ENCODE measurements at places on chromosomes 7 and 10.

- no peak for DNase-seq
These were observed 124.1 kb downstream of the CAMK1D start for GRCh38 chr10:12473491-12473890.

DNA sequence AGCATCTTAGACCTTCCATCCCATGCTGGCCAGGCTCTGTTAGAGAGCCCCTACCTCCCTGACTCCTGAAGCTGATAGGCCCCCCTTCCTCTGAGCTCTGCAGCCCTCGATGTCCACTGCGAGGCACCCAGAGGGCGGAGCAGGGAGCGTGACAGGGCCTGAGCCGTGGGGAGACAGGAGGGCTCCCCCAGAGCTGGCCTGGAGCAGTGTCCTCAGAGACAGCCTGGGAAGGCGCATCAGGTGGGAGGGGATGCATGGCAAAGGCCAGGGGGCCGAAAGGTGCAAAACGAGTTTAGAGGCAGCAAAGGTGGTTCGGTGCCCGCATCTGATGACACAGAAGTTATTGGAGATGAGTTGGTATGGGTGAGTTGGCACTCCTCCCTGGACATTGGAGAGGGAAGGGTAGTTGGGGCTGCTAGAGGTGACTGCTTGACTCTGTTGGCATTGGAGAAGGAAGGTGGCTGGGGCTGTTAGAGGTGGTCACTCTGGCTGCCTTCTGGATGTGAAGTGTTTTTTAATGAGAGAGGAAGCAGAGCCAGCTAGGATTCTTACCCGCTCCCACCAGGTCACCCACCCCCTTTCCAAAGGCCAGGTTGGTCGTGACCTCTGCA, 53.1 kb downstream of the PRF1 start:
- DNase-seq, result no peak

DNA sequence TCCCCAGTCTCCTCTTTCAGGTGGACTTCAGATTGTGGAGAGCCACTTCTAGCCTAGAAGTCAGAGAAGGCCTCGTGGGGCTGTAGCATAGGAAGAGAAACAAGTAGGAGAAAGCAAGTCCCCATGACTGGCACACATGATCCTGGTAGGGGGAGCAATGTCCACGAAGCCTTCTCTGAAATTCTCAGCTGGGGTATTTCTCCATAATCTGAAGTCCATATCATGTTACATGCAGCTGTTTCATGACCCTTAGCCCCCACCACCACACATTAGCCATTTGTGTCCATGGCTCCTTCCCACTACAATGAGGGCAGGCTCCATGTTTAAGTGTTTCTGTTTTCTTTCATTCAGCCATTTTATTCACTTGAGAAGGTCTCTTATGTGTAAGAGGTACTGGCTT, 43.2 kb downstream of the LAMB4 start:
- DNase-seq, result no peak

GRCh38 chr10:122730238-122730637, 30.6 kb upstream of the C10orf120 start:
- DNase-seq, result no peak

DNA sequence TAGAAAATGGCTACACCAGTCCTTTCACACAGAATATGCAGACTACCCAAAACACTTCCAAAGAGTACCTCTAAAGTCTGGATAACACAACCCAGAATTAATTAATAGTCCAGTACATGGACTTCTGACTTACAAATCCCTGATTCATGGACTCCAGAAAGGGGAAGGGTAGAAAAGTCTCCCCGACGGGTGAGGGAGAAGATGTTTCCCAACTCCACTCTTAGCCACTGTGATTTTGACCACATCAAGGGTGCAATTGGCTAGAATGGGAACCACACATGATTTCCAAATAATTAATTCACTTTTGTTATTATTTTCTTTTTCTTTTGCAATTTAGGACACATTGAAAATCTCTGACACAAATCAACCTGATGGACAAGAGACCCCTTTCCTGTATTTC, 1.4 kb downstream of the TMEM130 start:
- no peak for DNase-seq

DNA sequence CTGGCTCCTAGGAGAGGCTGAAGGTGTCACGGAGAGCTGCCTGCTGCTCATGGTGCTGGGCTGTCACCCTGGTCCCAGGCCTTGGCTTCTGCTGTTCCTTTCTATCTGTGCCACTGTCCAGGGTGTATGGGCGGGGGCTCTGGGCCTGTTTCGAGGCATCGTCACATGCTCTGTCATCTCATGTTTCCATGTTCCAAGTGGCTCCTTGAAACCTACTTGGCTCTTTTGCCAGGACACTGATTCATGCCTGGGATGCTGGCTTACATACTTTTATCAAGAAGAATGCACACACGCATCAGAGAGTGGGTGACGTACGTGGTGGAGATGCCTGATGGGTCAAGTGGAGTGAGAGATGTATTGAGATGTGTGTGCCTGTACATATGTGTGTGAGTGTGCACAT, 50.9 kb downstream of the ADCY1 start:
- DNase-seq, result no peak

DNA sequence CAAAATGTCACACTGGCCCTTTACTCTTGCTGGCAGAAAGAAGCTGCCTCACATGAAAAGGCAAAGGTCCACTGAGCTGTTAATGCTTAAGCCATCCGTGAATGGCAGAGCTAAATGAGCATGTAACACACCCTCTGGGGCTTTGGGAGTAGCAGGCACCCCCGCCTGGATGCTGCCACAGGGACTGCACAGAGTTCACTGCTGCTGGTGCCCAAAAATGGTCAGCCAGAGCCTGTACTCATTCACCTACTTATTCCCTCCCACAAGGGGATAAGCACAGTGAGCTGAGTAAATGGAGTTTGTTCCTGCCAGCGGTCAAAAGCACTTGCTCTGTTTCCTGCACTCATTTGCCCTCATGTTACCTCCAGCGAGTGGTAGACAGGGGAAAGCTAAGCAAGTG, 374.0 kb upstream of the STEAP1 start:
- DNase-seq, result no peak

DNA sequence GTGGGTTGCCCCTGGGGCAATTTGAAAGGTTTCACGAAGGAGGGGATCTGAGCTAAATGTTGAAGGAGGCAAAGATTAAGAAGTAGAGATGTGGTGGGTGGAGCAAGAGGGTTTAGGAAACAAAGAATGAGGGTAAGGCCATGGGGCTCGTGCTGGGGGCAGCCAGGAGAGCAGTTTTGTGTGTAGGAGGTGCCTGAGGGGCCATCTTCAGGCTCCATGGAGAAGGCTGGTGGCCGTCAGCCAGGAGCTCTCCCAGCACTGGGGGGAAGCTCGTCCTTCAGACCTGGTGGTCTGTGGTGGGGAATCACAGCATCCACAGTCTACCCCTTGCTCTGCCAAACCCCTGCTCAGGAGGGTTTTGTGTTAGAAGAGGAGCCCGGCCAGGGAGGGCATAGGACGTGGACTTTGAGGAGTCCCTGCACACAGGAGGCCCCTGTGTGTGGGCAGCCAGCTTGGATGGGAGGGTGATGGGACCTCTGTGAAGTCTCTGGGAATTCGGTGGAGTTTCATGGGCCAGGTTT, 11.8 kb upstream of the CXCL12 start:
- no peak for DNase-seq

- no peak for DNase-seq
These were observed 13.9 kb downstream of the LMTK2 start for GRCh38 chr7:98120559-98120958.

DNA sequence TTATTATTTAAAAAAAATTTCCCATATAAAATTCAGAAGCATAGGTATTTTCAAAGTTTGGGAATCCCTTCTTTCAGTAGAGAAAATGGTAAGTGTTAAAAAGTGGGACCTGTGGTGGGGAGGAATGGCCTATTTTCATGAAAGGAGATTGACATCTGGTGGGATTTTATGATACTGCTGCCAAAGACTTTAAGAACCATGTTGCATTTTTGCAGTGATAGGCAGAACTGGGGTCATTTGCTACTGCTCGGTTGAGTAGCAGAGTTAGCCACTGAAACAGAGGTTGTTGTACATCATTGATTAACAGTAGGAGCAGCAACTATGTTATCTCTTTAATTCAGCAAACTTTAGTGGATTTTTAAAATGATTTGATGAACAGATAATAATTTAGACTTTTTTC, 4.4 kb downstream of the BICC1 start:
- DNase-seq, result no peak

DNA sequence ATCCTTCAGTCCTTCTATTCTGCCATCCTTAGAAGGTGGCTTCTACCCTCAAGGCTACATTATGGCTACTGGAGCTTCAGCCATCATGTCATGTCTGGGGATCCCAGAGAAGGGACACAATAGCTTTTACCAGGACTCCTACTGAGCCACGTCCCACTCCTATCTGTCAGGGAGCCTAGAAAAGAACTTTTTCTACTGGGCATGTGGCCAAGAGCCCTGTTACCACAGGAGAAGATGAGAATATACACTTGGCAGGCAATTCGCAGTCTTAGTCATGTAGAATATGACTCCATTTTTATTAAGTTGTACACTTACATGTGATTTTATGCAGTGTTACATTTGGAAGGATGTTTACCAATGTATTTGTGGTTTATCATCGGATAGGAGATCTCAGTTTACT, 64.6 kb upstream of the KCNMA1 start:
- no peak for DNase-seq

DNA sequence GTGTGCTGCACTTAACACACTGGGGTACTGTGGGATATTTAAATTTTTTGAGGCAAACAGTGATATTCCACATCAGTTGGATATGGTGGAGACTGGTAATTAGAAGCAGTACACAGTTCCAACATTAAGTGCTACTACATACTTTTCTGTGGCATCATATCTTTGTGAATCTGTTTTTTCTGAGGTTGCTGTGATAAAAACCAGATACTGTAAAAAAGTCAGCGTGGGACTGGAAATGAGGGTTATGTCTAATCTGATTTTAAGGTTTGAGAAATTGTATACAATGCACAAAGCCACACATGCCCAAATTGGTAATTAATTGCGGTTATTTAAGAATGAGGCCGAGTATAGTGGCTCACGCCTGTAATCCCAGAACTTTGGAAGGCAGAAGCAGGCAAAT, 41.2 kb downstream of the TBC1D12 start:
- no peak for DNase-seq

GRCh38 chr7:44348300-44348699, 22.9 kb upstream of the CAMK2B start:
- DNase-seq, result peak; percentile 55

GRCh38 chr7:114083166-114084001, 164.6 kb upstream of the PPP1R3A start:
- DNase-seq, result peak; percentile 11

DNA sequence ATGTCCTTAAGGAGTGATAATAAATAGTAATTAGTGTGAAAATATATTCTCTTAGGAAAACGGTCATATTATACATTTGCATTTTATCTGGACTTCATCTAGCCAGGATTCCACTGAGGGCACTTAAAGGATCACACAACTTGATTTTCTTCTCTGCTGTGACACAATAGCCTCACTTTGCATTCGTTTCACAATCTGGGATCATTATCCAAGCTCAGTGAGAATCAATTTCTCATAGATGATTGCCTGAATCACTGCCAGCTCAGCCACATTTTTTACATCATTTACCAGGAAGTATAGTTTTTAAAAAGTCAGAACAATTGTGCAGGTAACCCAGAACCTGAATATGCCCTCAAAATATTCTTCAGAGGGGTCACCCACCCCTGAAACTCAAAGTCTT, 68.9 kb downstream of the PTPRZ1 start:
- DNase-seq, result no peak

- no peak for DNase-seq
These were observed 156.6 kb upstream of the LYZL2 start for GRCh38 chr10:30786131-30786530.

GRCh38 chr10:78604721-78605120, 464.0 kb upstream of the ZMIZ1 start:
- DNase-seq, result no peak

- no peak for DNase-seq
These were observed at the start of gene IL2RA for GRCh38 chr10:6062101-6062771. IL2RA (minus strand) TSS chr10:6062367; CDS start chr10:6062151, 216 bp downstream.

DNA sequence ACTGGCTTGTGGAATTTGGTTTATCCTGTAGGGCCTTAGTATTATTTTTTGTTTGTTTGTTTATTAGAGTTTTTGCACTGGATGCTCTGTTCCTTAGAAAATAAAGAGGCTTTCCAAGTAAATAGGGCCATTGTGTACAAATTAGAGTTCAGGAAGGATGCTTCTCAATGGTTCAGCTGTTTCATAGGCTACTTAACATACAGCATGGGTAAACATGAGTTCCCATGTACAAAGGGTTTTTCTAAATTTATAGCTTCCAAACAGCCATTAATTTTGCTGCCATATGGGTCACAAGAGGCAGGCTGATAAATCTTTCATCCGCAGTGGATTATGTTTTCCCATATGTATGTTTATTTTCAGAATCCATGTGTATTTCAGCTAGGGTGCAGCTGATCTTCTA, 121.6 kb upstream of the WDR11 start:
- DNase-seq, result no peak

- DNase-seq, result peak; percentile 48
These were observed 1.2 kb downstream of the HOXA11 start for GRCh38 chr7:27183682-27184336.

GRCh38 chr7:138116141-138116540, 39.9 kb downstream of the AKR1D1 start:
- no peak for DNase-seq

GRCh38 chr7:20114468-20114867, 102.7 kb downstream of the MACC1 start:
- peak; percentile 86 for DNase-seq
